ENCODE measurements at places on chromosomes 5 and 9.

DNA sequence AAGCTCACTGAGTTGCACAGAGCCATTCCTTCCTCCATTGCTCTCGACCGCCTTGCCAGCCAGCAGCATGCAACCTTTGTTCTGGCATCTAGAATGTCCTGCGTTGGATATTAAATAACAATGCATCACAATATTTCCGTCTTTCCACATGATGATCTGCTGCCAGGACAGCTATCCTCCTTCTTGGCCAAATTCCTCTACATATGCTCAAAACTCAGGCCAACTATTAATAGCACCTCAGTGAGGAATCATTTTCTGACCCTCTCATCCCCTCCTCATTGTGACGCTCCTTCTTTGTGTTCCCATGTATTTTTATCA is 128.6 kb downstream of the MYO10 start:
- no peak for DNase-seq

DNA sequence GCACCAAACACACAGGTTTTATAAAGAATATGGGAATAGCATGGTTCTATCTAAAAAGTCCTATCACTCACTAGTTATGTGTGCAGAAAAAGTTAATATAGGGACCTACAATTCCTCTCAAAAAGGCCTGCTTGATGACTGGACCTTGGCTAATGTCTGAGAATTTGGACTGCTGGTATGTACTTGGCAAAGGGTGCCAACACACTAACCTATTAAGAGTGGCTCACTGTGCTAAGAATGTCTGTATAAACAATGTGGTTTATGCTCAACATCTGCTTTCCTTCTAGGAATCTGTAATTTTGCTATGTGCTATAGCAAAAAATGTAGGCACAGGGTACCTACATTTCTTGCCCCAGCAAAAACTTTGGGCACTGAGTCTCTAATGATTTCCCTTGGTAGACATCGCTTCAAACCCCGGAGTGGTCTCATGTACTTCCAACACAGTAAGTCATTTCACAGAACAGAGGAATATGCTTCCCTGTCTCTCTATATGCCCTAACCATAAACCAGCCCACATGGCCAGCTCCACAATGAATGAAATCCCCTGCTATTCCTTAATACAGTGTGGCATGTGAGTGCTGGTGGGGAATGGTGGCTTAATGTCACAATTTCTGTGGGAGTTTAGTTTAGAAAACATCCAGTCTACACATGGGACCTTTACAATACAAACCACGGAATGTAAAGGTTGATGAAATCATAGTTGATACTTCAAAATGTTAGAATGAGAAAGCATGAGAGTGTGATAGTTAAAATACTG is 101.7 kb downstream of the UBAP2 start:
- DNase-seq, result peak; percentile 96

DNA sequence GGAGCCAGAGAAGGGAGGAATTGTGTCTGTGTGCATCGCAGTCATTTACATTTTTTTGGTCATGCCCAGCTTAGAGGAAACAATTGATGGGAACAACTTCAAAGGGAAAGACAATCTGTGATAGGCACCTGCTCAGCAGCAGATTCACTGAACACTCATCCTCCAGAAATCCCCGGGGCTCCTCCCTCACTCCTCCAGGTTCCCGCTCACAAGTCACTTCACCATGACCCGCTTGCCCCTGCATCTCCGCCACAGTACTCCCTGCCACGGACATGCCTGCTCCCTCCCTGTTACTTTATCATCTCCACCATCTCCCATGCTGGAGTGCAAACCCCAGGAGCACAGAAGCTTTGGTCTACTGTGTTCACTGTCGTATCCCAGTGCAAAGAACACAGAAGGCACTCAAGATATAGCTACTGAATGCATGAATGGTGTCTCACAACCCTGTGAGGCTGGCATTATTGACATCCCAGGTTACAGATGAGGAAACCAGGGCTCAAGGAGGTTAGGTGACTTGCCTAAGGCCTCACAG is 16.2 kb downstream of the LHX6 start:
- no peak for DNase-seq

DNA sequence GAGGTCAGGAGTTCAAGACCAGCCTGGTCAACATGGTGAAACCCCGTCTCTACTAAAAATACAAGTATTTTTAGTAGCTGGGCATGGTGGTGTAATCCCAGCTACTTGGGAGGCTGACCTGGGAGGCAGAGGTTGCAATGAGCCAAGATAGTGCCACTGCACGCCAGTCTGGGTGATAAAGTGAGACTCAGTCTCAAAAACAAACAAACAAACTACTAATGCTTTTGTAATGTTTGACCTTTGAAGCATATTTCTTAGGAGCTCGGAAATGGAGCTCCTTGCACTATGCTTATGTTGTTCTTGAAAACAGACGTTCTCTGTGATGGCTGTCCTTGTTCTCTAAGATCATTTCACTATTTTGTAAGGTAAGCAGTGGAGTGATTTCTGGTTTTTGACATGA is 6.0 kb downstream of the F2RL2 start:
- peak; percentile 52 for DNase-seq

DNA sequence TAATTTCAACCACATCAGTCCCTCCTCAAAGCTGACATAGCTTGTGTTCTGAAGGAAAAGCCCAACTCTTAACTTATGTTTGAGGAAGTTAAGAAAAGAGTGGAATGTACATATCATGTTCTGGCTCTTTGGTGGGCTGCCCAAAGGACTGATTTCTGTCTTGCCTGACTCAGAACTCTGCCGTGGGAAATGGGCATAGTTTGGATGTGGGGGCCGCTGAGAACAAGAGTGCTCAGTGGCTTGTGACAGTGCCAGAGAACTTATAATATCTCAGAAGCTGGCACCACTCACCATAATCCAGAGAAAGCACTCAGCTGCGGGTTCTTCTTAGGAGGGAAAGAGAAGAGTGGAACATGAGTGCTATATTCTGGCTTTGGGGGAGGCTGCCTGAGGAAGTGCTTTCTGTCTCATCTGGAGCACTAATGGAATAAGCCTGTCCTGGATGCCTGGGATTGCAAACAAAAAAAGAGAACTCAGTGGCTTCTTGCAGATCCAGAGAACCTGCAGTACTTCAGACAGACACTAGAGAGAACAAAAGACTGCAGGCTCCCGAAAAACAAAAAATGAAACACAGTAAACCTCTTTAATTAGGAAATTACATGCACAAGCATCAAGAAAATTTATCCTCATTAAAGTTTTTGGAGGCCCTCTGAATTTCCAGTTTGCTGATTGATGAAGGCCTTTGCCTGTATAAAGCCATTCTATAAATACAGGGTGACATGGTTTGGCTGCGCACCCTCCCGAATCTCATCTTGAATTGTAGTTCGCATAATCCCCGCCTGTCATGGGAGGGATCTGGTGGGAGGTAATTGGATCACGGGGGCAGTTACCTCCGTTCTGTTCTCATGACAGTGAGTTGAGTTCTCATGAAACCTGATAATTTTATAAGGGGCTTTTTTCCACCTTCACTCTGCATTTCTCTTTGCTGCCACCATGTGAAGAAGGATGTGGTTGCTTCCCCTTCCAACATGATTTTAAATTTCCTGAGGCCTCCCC is 207.0 kb downstream of the DMAC1 start:
- no peak for DNase-seq

GRCh38 chr9:134566936-134567335 is 74.7 kb upstream of the COL5A1 start:
- no peak for DNase-seq

DNA sequence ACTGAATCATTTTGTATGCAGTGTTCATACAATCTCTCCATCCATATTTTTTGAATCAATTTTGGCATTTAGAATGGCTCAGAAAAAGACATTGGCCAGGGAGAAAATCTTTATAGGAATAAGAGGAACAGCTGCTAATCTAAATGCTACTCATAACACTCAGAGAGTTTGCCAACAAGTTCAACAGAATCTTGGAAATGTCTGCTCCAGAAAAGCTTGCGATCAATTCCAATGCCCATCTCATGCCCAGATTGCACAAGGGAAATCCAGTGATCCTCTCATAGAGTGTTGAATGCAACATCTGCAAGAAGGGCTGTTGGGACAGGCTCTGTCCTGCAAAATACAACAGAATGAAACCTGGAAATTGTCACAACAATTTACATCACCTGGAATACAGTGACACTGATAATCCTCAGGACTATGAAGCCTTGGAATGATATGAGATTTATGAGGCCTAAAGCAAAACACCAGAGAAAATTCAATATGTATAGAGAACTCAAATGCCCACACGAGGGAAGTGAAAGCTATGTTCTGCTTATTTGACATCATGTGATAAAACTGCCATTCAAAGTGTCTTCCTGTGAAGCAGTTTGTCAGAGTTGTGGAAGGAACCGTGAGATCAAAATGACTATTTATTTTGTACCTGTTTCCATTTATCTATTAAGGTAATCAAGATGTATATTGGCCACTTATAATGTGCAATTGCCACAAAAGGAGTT is 190.1 kb downstream of the PARP8 start:
- no peak for DNase-seq

DNA sequence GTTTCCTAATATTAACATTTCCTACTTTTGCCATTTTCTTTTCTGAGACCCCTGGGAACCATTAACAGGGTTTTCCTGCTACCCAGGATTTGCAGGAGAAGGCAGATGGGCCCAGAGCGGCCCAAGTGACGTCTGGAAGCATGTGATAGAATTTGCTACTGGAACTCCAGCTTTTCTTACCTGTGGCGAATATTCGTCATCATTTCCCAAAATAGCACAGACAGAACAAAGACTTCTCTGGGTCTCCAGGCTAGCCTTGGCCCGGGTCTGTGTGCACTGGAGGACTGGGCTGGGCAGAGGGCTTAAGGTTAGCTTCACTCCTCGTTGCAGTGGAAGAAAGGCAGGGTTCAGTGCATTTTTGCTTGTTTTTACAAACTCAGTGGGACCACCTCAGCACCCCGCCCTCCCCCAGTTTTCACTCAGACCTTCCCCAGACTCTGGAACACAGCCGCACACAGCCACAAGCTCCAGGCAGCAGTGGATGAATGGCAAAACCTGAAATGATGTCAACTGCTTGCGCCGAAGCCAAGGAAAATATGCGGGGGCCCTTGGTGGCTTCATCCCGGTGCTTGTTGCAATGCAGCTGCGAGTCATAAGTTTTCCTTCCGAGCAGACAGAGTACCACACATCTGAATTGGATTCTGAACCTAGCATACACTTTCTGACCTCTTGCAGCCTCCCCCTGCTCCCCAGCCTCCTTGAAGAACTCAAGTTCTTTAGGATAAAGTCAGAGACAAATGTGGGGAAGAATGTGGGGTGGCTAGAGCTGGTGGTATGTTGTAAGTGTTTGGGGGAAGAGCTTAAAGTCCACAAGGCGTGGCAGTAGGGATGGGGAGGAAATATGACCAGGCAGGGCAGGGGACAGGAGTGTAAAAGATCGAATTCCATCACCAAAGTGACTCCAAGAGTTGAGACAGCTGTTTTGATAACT is 586.0 kb downstream of the CCDC171 start:
- DNase-seq, result peak; percentile 43

DNA sequence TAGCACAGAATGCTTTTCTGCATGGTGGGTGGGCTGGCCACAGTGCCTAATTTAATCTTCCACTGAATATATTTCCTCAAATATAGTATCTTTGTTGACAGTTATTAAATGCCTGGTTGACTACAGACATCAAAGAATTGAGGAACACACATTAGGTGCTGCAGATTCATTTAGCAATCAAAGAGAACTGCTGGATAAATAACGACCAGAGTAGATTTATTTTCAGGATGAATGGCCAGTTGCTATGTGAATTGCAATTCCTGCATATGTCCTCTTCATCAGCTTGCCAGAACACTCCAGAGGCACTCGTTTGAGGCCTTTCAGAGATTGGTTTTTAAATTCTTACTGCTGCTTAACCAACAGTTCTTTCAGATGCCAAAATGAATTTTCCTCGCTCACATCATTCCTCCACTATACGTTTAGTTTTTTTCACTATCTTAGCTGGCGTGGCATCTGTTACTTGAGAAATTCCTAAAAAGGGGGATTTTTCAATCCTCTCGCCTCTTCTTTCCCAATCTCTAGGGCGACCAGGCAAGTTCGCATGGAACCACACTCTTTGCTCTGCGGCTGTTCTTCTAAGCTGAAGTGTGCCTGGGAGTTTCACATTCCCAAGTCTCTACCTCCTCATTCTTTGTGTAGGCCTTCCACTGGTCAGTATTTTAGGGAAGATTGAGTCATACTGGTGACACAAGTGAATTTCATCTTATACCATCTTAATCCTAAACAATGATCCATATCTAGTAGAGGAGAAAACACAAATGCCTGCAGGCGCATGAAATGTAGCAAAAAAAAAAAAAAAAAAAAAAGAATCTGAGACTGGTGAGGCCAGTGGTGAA is 237.1 kb upstream of the NMUR2 start:
- no peak for DNase-seq

DNA sequence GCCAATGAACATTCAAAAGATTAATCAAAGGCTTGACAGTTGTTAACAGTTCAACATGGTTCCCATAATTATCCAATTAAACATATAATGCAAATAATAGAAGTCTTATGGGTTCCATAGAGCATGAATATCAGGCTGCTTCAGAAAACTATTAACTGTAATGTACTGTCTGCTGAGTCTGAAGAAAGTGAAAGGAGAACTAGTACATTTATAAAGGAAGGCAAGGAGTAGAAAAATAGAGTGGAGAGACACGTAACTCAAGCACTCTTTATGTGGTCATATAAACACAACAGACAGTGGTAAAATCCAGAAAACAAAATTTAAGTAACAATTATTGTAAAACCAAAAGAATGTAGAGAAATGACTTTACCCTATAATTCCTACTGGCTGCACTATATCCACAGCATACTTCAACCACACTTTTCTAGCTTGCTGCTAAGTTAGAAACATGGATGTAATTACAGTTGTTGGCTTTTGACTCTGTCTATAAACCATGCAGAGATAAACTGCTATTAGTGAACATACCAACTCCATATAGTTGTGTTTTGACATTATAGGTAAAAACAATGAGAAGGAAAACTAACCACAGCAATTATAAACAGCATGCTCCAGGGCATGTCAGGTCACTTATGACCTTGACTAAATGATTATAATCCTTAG is 32.7 kb downstream of the NFIB start:
- DNase-seq, result peak; percentile 37

DNA sequence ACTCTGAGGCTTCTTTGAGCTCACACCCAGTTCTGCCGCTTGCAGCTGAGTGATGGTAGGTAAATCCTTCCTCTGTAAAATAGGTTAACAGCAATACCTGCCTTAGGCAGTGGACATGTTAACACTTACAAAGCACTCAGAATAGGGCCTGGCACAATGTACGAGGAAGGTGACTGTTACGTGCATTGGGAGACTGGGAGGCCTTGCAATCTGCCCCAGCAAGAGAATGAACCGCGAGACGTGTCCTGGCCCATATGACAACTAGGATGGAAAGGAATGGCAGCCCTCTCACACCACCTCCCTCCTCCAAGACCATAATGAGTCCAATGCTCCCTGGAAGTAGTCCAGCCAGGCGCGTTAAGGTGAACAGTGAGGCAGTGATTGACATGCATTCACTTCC is 23.1 kb upstream of the AKNA start:
- no peak for DNase-seq

DNA sequence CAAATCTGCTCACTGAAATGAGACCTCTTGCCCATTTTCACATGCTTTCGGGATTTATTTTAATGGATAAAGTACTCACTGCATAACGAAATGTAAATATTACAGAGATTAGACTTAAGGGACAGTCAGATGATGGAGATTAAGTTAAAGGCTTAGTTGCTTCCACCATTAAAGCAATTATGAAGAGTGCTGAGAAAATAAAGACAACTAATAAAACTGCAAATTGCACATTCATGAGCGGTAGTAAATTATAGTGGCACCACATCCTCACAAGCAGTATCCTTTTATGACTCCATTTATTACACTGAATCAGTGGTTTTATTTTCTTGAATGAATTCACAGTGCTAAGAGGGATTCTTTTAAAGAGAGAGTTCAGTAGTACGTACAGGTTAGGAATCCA is 76.2 kb upstream of the TMED7 start:
- no peak for DNase-seq

- DNase-seq, result peak; percentile 63
These were observed 15.9 kb downstream of the NFIL3 start for GRCh38 chr9:91407580-91408318.

Data from M059J (cell line).